Activated T-helper 1 cell treated with anti-CD3 and anti-CD28 coated beads, Interleukin-12 subunit alpha, Interleukin-12 subunit beta, Interleukin-2, Interleukin-4 antibody, amounts not matched to agents 30 ng/mL and 10 ng/mL and 1 ng/mL, durations not matched to agents 14 hours and 24 hours and 36 hours (primary cell): ENCODE measurements at places on chromosomes 2 and 18. TPM values are rescaled to one million over a fixed set of nuclear protein-coding genes. Genes with fewer than 3 reads are reported as not detected.

The RGPD3 gene
- total RNA-seq: 0.16 and 0.22 TPM in 2 replicates

The DIPK1C gene
- total RNA-seq: not detected in 2 replicates

The GEN1 gene
- 28.1 and 31.8 TPM in 2 replicates for total RNA-seq

The SLC5A7 gene
- not detected in 2 replicates for total RNA-seq

The UGT1A5 gene
- total RNA-seq: not detected in 2 replicates

The NYAP2 gene
- total RNA-seq: not detected in 2 replicates

The SERPINB13 gene
- not detected in 2 replicates for total RNA-seq

The DIS3L2 gene
- total RNA-seq: 27.9 and 33.1 TPM in 2 replicates

The R3HDM1 gene
- total RNA-seq: 63.0 and 64.0 TPM in 2 replicates

The HDLBP gene
- 270 and 273 TPM in 2 replicates for total RNA-seq

The MYO7B gene
- 0.10 and 0.12 TPM in 2 replicates for total RNA-seq

The TBR1 gene
- 0.05 TPM in 1 of 2 replicates, not detected in the other for total RNA-seq

The FAM136A gene
- 88.9 and 89.1 TPM in 2 replicates for total RNA-seq

The SLC14A1 gene
- total RNA-seq: 0.10 and 0.49 TPM in 2 replicates

The MALL gene
- 0.31 and 0.47 TPM in 2 replicates for total RNA-seq

The GPC1 gene
- 6.2 and 6.5 TPM in 2 replicates for total RNA-seq

The TBC1D8 gene
- 0.91 and 1.1 TPM in 2 replicates for total RNA-seq

The TDRD15 gene
- total RNA-seq: not detected in 2 replicates

The EPAS1 gene
- total RNA-seq: 13.7 and 22.9 TPM in 2 replicates

The ALLC gene
- total RNA-seq: not detected in 2 replicates

The KCNG3 gene
- total RNA-seq: 0.10 and 0.12 TPM in 2 replicates

The STK16 gene
- 30.1 and 30.6 TPM in 2 replicates for total RNA-seq

The TXNL1 gene
- total RNA-seq: 94.2 and 100 TPM in 2 replicates

The SLC9A4 gene
- total RNA-seq: 0.10 TPM in 1 of 2 replicates, not detected in the other

The STARD6 gene
- 0.54 and 0.65 TPM in 2 replicates for total RNA-seq

The RAB27B gene
- 0.10 and 0.21 TPM in 2 replicates for total RNA-seq

The HSPD1 gene
- 811 and 821 TPM in 2 replicates for total RNA-seq

The POU3F3 gene
- total RNA-seq: not detected in 2 replicates

The LYPD6B gene
- total RNA-seq: not detected in 2 replicates
